ENCODE measurements at places on chromosomes 12 and 14. TPM values are rescaled to one million over a fixed set of nuclear protein-coding genes. Genes with fewer than 3 reads are reported as not detected.

TEDC1 gene
- total RNA-seq: 12.6 TPM

EPYC gene
- total RNA-seq: not detected

RD3L gene
- total RNA-seq: not detected

FAM222A gene
- 0.54 TPM for total RNA-seq

TAS2R50 gene
- total RNA-seq: 3.1 TPM

TMTC2 gene
- 83.6 TPM for total RNA-seq

CARMIL3 gene
- total RNA-seq: not detected

SLC5A8 gene
- total RNA-seq: not detected

SLC41A2 gene
- 32.3 TPM for total RNA-seq

TRAF3 gene
- total RNA-seq: 21.5 TPM

LYZ gene
- total RNA-seq: not detected

NFATC4 gene
- total RNA-seq: 77.9 TPM

PPP1R1A gene
- not detected for total RNA-seq

VRTN gene
- not detected for total RNA-seq

PLEKHD1 gene
- not detected for total RNA-seq

CIDEB gene
- 4.2 TPM for total RNA-seq

TMTC1 gene
- total RNA-seq: 12.8 TPM

PLEK2 gene
- total RNA-seq: 2.8 TPM

FIGNL2 gene
- total RNA-seq: 0.18 TPM

KRT78 gene
- not detected for total RNA-seq

PLA2G1B gene
- total RNA-seq: not detected

OVCH1 gene
- 0.27 TPM for total RNA-seq

RDH16 gene
- 0.09 TPM for total RNA-seq

KRT75 gene
- total RNA-seq: not detected

NACA gene
- total RNA-seq: 960 TPM

LRRC9 gene
- not detected for total RNA-seq

FNTB gene
- 19.3 TPM for total RNA-seq

HAL gene
- 0.09 TPM for total RNA-seq

POMT2 gene
- 15.2 TPM for total RNA-seq

TMEM106C gene
- total RNA-seq: 90.7 TPM

DDHD1 gene
- total RNA-seq: 47.8 TPM

MGAT4C gene
- total RNA-seq: under 0.01 TPM

IFI27 gene
- total RNA-seq: 78.2 TPM
